ENCODE measurements at places on chromosomes 7 and 10.

- no peak for DNase-seq
These were observed 31.7 kb upstream of the INSIG1 start for GRCh38 chr7:155265961-155266360.

DNA sequence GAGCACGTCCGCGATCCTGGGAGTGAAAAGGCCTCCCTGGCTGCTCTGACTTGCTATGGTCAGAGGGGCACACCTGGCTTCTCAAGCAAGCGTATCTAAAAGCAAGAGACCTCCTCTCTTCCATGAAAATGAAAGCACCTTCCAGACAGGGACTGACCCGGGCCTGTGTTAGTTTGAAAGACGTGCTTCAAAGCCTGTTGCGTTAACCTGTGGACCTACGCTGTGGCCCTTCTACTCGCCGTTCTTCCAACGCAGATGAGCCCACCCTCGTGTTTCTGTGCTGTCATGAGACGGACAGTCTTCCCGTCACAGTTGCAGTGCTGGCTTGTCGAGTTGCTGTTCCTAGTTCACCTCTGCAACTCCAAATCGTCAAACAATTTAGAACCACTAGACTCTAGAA, 15.5 kb upstream of the GDI2 start:
- DNase-seq, result no peak

DNA sequence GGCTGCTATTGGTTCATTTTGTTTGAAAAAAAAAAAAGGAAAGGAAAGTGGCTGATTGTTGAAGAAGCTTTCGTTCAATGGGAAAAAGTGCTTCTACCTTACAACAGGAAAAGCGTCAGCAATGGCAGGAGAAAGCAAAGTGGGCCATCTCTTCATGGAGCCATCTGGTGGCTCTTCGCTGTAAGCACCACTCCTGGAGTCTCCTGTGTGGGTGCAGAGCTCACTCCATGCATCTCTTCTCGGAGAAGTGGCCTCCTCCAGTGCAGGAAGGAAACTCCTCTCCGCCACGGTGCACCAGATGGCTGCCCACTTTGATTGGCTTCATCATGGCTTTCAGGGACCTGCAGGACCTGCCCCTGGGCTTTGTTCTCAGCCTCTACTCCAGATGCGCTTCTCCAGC, 250.9 kb downstream of the PTEN start:
- DNase-seq, result no peak

GRCh38 chr10:2387261-2387660, 649.9 kb upstream of the ADARB2 start:
- no peak for DNase-seq

DNA sequence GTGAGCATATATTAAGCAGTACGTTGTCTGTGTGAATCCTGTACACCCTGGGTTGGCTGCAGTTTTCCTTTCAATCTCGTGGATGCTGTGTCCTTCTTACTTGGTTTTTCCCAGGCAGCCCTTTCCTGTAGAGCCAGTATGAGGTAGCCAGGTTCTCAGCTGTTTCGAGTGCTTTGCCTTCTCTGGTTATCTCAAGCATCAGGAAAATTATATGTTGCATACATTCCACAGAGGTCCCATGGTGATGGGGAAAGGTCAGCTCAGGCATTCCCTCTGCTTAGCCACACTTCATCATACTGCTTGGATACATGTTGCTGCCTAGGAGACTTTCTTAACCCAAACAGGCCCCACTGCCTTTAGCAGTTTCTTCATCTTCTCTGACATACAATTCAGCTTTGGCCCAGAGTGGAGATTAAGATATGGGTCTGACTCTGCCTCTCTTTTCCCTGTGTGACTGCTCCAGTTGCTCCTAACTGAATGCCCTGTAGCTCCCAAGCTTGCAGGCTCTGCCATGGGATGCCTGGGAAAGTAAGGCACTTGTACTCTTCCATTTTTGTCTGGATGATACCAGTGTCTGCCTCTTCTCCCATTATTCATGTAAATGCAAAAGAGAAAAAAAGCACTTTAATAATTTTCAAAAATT, 11.3 kb downstream of the GNAI1 start:
- no peak for DNase-seq

GRCh38 chr10:6607778-6608177, 27.7 kb upstream of the PRKCQ start:
- DNase-seq, result no peak

DNA sequence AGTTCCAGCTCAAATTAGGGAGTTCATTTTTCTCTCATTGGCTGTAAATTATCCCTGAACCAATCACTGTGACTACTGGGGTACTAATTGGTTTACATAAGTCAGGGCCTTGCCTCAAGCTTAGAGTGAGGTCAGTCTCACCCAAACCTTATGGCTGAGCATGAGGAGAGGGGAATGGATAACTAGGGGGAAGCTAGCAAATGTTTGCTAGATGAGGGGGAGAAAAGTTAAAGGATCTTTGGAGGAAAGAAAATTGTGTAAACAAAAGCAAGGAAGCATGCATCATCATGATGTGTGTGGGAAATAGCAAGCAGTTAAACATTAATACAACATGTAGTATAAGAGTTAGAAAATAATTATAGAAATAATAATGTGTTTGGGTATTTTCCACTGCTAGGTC, 121.9 kb downstream of the BBS9 start:
- no peak for DNase-seq

- DNase-seq, result no peak
These were observed 13.4 kb downstream of the C10orf71 start for GRCh38 chr10:49312246-49312869.

DNA sequence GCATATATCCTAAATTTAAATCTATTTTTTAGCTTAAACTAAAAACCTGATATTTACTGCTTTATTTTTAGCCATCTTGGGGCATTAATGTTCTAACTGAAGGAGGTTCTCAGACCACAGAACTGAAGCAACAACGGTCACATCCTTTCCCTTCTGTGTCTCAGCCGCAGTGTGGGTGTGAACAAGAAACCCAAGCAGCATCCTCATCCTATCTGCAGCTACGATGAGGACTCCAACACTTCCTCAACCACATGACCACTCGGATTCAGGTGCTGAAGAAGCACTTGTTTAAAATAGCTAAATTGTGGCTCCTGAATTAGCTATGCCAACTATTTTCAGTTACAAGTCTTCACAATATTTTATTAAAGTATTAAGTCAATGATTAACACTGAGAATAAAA, 5.3 kb downstream of the ESYT2 start:
- DNase-seq, result peak; percentile 58

GRCh38 chr10:43754569-43755260, 106.0 kb upstream of the ZNF32 start:
- DNase-seq, result no peak

GRCh38 chr10:90862908-90863514, 5.2 kb upstream of the HTR7 start:
- no peak for DNase-seq

GRCh38 chr7:2353936-2354185, 766 bp upstream of the EIF3B start:
- peak; percentile 92 for DNase-seq

DNA sequence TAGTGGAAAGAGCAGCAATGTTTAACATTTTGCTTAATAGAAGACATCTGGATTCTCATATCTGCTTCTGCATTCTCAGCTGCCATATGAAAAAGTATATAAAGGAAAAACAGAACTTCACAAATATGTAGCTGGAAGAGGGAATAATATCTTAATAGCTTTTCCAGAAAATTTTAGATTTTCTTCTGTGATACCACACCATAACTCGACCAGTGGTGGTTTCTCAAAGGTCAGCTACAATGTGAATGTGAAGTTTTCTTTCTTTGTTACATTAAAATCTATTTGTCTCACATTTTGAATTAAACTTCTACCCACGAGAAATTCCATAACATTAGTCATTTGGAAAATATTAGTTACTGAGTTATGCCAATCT, 339.8 kb downstream of the PARD3 start:
- no peak for DNase-seq

- DNase-seq, result no peak
These were observed 261.9 kb downstream of the ELMO1 start for GRCh38 chr7:37186753-37187152.

DNA sequence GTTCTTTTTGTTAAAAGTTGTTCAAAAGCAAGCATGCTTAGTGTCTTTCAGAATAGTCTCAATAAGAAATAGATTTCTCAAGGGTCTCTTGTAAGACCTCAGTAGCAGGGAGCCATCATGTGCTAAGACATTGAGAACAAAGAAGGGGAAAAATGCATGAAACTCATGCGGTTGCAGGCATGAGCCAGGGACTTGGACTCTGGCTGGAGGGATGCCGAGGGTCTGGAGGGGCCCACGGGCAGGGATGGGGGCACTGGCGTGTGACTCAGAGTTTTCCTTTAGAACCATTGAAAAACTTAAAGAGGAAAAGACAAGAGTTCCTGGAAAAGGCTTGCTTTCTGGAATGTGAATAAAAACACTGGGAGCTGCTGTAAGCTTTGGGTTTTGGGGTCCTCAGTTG, 253.3 kb downstream of the CCDC3 start:
- DNase-seq, result no peak

GRCh38 chr10:5910323-5911100, 20.5 kb downstream of the FBH1 start:
- no peak for DNase-seq

- no peak for DNase-seq
These were observed 262.7 kb upstream of the CHRM2 start for GRCh38 chr7:136605532-136606329.

DNA sequence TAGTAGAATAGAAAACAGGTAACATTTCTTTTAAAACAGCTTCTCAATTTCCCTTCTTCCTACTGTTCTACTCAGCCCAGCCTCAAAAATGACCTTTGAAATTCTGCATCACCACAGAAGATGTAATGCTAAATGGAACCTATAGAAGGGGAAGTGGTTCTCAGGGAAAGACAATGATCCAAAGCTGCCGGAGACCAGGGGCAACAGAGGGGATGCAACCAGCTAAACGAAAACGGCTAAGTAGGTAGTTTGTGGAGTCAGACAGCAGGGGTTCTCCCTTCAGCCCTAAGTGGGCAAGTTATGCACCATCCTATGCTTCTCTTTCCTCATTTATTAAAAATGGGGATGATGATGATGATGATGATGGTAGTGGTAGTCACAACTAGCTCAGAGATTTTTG, 214.3 kb downstream of the ELMO1 start:
- DNase-seq, result no peak

GRCh38 chr10:50550291-50550839, 73.4 kb downstream of the SGMS1 start:
- no peak for DNase-seq

Data from activated CD8-positive, alpha-beta memory T cell treated with anti-CD3 and anti-CD28 coated beads, Interleukin-2, amount 50 U/mL, for 4 hours (primary cell).